Lung microvascular endothelial cell (primary cell): ENCODE measurements at places on chromosomes 4 and X.

GRCh38 chr4:182320580-182320979, 77.4 kb downstream of the TENM3 start:
- no peak for DNase-seq

DNA sequence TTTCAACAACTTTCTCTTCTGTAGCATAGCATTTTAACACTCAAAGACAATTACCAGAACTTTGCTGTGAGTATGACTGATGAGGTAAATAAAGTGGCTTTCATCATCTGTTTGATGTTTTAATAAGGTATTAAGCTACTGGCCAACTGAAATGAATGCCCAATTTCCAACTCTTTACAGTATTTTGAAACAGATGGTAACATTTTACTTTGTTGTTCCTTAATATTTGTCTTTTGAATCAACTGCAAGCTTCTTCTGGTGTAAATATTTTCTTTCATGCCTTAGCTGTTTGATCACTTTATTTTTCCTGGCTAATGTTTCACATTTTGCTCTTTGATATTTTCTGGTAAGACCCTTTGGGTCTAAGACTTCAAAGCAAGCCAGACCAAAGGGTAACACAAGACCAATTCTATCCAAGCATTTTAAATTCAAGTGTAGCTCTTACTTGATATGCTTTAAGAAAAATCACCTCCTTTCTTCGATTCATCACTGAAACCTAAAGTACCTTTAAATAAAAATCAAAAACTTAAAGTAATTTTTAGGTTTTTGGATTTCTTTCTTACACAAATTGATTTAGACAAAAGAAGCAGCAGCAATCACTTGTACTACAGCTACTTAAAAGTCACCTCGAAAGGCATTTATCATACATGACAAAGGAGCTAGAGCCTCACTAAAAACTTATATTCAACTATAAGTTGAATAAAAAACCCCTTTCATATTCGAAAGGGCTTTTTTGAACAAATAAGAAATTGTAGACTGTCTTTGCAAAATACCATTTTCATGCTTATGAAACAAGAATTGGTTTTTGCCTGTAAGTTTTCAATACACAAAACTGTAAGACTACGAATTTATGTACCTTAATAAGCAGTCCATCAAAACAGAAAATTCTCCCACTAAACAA, 57.6 kb downstream of the TBCK start:
- no peak for DNase-seq

GRCh38 chrX:85611926-85612325, 232.5 kb upstream of the POF1B start:
- peak; percentile 8 for DNase-seq

DNA sequence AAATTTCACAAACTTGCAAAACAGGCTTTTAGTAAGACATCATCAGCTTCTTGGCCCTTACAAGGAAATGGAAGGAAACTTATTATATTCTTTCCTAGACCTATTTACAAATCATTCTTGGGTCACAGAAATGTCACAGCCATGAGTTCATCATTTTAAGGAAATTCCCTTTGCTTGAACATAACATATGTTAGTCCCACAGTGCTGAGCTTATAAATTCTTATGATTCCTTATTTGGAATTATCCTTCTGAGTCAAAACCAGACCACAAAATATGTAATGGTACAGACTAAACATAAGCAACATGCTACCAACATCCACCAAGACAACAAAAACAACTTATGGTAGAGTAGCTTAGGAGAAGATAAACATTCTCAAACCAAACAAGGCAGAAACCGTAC, 236.9 kb upstream of the CTSO start:
- DNase-seq: peak; percentile 5

DNA sequence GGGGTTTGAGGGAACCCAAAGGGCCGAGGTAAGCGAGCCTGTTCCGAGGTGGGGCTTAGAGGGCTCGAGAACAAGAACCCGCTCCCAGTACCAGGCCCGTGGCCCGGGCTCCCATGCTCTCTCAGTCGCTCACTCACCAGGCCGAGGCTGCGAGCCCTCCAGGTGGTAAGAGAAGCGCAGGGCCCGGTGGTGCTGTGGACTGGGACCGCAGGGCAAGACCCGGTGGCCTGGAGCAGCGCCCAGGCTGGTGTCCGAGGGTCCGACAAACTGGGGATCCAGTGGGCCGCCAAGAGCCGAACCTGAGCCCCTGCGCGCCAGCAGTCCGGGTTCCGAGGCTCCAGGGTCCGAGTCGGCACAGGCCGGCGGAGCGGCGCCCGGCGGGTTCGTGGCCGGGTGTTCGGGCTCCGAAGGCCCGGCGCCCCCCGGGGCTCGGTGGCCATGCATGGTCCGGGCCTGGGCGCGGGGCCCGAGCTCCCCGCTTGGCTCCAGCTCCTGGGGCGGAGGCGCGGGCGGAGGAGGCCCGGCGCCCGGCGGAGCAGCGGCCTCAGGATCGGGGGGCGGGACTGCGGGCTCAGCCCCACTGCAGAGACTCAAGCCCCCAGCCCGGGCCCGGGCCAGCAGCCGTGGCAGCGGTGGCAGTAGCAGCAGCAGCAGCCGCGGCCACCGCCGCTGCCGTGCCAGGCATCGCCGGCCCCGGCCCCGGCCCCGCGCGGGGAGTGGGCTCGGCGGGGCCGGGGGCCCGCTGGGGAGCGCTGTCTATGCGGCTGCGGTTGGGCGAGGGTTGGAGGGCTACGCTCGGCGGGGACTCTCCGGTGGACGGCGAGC, 833 bp downstream of the FGD1 start:
- DNase-seq: peak; percentile 37

DNA sequence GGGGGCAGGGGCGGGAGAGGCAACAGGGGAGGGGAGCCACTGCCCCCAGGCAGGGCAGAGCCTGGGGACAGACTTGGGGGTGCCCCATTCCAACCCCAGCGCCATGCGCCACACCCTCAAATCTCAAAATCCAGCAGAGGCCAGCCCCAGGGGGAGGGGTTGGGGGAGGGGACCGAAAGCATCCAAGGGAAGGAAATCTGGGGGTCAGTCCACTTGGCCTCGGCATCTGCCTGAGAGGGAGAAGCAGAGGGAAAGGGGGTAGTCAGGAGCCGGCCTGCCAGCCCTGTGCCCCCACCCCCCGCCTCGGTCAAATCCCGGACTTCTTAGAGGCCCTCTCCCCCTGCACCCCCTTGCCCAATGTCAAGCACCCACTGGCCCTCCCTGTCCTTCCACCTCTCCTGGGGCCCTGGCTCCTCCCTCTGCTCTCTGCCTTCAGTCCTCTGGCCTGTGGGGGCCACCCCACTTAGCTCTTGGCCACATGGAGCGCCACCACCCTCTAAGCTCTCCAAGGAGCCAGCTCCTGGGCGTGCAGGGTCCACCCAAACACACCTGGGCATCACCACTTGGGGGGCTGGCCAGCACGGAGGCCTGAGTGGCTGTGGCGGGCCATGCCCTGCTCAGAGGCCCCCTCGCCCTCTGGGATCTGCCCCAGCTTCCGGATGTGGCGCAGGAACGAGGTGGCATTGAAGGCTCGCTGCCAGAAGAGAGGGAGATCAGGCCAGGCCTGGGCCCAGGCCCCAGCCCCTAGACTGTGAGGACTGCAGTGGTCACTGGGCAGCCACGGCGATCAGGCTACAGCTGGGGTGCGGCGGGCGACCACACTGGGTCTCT, 3.5 kb downstream of the PNCK start:
- no peak for DNase-seq

DNA sequence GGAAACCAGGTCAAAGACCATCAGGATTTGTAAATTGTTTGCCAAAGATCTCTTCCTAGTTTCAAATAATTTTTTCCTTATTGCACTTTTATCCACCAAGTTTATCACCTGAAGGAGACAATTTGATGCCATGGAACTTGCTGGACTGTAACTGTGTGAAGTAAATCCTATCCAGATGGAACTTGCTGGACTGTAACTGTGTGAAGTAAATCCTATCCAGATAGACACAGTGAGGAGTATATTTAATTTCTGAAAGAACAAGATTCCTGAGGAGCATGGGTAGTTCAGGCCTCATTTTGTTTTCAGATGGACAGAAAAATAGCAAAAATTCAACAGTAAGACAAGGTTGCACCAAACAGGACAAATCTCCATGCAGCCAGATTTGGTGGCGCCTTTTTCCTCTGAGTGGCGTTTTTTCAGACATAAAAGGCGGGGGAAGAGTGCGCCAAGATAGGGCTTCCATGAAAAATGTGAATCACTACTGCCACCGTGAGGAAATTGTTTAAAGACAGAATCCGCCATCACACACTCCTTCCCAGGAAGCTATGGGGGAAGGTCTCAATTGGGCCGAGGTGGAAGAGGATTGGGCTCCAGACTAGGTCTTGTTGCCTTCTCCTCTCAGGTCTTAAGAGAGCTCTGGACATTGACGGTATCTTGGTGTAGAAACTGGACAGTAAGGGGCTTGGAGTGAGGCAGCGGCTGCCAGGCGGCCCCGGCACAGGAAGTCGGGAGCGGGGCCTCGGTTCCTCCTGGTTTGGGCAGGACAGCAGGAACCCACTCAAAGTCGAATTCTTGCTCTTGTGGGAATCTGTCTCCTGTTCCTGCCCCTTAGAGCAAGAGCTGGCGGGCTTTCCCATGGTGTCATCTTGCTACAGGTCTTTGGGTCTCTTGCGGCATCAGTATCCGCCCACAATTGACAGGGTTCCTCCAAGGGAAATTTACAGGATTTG, 234.7 kb downstream of the OR13H1 start:
- peak; percentile 90 for DNase-seq

DNA sequence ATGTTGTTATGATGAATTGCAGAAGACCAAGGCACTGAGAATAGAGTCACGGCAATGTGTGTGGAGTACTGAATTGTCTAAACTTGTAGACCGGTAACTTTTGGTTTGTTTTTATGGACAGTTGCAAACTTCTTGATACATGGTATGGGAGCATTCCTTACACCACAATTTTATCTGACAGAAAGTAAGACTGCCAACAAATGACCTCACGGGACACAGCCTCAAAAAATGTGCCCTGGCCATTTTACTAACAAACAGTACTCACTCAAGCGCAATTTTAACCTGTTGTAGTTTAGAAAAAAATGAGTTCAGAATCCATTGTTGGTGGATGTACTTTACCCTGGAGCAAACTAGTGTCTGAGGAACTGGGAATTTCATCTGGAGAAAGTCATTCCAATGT, 321.2 kb downstream of the CAMK2D start:
- DNase-seq: no peak

- DNase-seq: no peak
Observed at GRCh38 chr4:25725870-25726269, 70.2 kb downstream of the SLC34A2 start.

DNA sequence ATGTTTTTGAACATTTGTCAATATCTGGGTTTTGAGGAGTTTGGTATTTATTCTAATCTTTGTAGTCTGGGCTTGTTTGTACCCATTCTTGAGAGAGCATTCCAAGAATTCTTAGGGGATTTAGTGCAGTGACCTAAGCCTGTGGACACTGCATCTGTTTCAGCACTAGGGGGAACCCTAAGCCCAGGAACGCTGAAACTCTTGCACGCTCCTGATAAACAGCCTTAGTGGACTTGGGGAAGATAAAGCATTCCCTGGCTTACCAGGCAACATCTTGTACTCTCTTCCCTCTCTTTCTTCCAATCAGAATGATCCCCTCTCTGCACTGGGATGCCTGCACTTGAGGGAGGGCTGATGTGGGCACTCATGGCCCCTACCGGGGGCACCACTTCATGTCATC, 654.9 kb upstream of the HTR2C start:
- DNase-seq: peak; percentile 46

DNA sequence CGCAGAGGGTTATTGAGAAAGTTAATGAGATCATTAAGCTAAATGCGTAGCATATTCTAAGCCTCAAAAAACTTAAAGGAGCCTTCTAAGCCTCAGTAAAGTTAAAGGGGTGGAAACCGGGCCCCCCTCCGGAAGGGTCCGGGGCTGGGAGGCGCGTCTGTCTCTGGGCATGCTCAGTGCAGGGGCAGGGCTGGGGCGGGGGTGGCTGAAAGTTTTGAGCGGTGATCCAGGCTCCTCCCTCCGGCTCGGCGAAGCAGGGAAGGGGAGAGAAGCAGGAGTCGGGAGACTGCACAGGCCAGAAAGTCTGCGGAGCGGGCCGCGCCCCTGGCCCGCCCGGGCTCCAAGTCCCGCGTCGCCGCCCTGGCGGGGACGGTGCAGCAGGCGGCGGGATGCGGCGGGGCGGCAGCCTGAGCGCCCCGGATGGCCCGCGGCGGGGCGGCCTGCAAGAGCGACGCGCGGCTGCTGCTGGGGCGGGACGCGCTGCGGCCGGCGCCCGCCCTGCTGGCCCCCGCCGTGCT, at the start of gene EVC:
TSS of gene EVC (plus strand) at position 241 of the 518 bp plus-strand sequence. CDS start at position 421, 180 bp downstream.
- peak; percentile 74 for DNase-seq

DNA sequence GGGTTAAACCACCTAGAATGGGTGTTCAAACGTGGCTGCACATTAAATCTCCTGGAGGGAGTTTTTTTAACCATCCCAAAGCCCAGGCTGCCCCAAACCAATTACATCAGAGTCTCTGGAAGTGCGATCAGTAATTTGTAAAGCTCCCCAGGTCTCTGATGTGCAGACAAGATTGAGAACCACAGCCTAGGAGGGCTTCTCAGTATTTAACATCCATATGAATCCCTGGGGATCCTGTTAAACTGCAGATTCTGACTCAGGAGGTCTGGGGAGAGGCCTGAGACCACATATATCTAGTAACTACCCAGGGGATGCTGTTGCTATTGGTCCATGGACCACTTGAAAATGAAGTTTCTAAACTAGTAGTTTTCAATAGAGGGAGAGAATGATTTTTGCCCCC, 42.6 kb downstream of the SMPX start:
- no peak for DNase-seq

DNA sequence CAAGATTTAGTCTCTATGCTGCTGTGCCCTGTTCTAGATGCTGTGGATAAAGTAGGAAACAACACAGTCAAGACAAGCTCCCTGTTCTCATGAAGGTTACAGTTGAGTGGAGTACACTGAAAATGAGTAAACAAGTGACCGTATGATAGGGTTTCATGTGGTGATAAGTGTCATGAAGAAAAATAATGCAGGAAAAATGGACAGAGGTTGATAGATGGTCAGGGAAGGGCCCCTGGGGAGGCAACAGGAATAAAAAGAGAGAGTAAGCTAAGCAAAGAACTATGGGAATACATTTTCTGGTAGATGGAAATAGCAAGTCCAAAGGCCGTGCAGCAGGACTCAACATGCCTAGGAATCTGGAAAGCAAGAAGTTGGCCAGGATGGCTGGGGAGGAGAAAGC, 394.0 kb downstream of the DTHD1 start:
- DNase-seq: no peak

GRCh38 chrX:26295425-26295824, 79.5 kb downstream of the MAGEB5 start:
- DNase-seq: no peak

GRCh38 chr4:109214622-109215301, 87.7 kb downstream of the COL25A1 start:
- peak; percentile 28 for DNase-seq

DNA sequence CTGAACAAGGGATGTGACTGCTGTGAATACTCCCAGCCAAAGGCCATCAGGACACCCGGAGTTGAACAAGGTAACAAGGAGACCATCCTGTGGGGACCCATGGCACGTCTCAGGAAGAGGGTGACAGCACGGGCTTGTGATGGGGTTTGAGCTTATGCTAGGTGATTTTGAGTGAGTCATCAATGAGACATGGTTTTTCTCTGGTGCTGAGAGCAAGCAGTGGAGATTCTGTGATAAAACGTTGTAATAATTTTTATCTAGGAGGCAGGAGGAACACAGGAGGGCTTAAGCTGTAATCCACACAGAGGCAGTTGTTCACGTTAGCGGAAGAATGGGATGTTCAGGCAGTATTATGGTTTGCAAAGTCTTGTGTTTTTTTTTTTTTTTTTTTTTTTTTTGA, 36.0 kb downstream of the TRIML1 start:
- no peak for DNase-seq
